ENCODE measurements at places on chromosomes 1 and 21.

DNA sequence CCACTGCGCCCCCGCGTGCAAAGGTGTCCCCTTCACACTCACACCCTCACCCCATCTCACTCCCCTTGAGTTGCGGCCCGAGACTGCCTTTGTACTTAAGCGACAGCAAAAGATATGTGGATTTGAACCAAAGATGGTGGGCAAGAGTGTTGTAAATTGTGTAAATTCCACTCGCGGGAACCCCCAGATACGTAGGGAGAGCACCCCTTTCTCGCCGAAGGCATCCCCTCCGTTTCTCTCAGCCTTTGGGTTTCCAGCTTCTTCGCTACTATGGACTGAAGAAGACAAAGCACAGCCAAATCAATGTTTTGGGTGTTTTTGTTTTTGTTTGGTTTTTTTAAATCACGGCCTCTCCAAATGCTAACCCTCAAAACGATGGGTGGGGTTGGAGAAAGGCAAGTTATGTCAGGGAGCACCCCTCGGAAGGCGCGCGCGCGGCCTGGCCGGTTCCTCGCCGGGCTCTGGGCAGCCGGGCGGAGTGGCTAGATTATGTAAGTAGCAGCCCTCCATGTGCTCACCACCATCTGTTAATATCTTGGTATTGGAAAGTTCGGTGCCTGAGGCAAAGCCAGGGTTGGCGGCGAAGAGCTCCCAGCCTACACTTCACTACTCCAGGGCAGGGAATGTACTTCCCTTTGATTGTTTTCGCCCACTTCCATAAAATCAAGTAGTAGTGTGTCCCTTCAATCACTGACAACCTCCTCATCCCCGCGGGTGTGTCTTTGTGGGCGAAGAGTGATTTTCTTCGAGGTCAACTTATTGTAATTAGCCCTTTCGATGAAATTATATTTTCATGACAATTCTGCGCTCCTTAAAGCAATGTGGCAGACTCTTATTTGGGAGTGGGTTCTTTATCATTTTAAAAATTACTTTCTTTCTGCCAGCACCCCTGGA lies 4.0 kb upstream of the PROX1 start:
- H3K4me3 ChIP-seq = no peak overlapping the region
- no peaks in the 10 kb centered on the region for H3K36me3 ChIP-seq
- H3K27ac ChIP-seq = no peak overlapping the region
- peaks cover 63% of the 10 kb centered on the region for H3K27me3 ChIP-seq
- H3K4me1 ChIP-seq = peaks cover 12% of the 10 kb centered on the region

- no peaks in the 10 kb centered on the region for H3K36me3 ChIP-seq
- H3K27me3 ChIP-seq = no peaks in the 10 kb centered on the region
- no peaks in the 10 kb centered on the region for H3K4me1 ChIP-seq
- no peak overlapping the region for H3K4me3 ChIP-seq
Measured at GRCh38 chr1:22442212-22442894, 9.3 kb upstream of the ZBTB40 start.

GRCh38 chr21:26473471-26473870 lies 99.6 kb downstream of the CYYR1 start:
- H3K36me3 ChIP-seq = no peaks in the 10 kb centered on the region
- no peak for DNase-seq
- H3K4me1 ChIP-seq = no peaks in the 10 kb centered on the region
- H3K27me3 ChIP-seq = no peaks in the 10 kb centered on the region
- H3K27ac ChIP-seq = no peak overlapping the region

GRCh38 chr1:63004868-63005267 lies 220.9 kb downstream of the ATG4C start:
- no peak for DNase-seq
- H3K27ac ChIP-seq = no peak overlapping the region
- H3K4me3 ChIP-seq = no peak overlapping the region
- H3K36me3 ChIP-seq = no peaks in the 10 kb centered on the region

All from CD8-positive, alpha-beta memory T cell (primary cell).